ENCODE measurements at places on chromosomes 12 and 14. TPM values are rescaled to one million over a fixed set of nuclear protein-coding genes. Genes with fewer than 3 reads are reported as not detected.
A peak's percentile ranks its signal among the peaks of the same experiment; 100 is the strongest.

VDR gene
- 5.6 TPM for total RNA-seq

TPPP2 gene
- not detected for total RNA-seq

PSMC6 gene
- 153 TPM for total RNA-seq

ZFHX2 gene
- total RNA-seq, result 0.10 TPM

PTPN21 gene
- total RNA-seq, result 4.0 TPM

CNOT2 gene
- total RNA-seq, result 122 TPM

TBX3 gene
- 16.1 TPM for total RNA-seq

GYS2 gene
- total RNA-seq, result not detected

RPL36AL gene
- 358 TPM for total RNA-seq

GRCh38 chr14:55889124-55889523 lies 229.1 kb upstream of the PELI2 start:
- DNase-seq, result no peak

GRCh38 chr14:34662561-34663088 lies 32.7 kb upstream of the SNX6 start:
- DNase-seq, result no peak

GRCh38 chr14:92883066-92883465 lies 39.9 kb upstream of the CHGA start:
- DNase-seq, result no peak

DNA sequence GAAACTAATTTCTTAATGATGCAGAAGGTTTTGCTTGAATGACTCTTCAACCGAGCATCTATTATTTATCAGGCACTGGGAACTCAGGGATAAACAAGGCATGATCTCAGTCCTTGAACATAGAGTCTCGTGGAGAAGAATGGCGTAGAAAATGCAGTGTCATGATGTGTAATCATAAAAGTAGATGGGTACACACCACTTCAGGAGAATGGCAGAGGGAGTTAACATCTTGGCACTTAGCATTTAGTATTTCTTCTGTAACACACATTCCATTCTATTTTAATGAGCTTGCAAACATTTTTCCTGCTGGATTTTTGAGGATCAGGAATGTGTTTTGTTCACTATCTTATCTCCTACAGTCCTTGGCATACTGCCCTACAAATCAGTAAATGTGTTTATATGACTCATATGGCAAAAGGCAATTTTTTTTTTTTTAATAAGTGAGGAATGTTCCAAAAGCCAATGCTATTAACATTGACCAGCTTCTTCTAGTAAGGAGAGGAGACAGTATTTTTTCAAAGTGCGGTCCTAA lies 3.8 kb downstream of the TXNRD1 start:
- peak; percentile 99 for DNase-seq

- DNase-seq, result no peak
Observed at GRCh38 chr12:66661357-66661756, 17.5 kb downstream of the GRIP1 start.

GRCh38 chr14:53034688-53035230 lies 83.9 kb upstream of the FERMT2 start:
- no peak for DNase-seq

GRCh38 chr12:130644146-130644545 lies 72.0 kb downstream of the RIMBP2 start:
- no peak for DNase-seq

DNA sequence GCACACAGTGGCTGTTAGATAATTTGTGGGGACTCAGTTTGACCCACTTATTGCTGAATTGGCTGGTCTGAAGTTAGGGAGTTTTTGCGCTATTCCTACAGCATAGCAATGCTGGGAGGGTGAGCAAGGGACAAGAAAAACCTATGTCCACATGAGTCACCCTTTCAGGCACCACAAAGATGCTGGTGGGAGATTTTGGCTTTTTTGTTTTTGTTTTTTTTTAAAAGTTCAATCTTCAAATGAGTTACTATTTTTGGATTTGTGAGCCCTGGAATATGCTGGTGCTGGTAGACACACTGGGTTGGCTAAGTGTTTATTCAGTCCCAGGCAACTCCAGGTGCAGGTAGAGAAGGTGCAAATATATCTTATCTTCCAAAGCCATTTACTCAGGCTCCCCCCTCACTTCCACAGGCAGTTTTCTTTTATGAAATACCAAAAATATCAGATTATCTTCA lies 143.4 kb downstream of the BTG1 start:
- no peak for DNase-seq

- DNase-seq, result no peak
Observed at GRCh38 chr12:31020385-31021166, 53.1 kb upstream of the DDX11 start.

GRCh38 chr12:31740628-31741027 lies 11.8 kb upstream of the AMN1 start:
- no peak for DNase-seq

- DNase-seq, result no peak
Observed at GRCh38 chr12:129717438-129717837, 186.4 kb downstream of the TMEM132D start.

DNA sequence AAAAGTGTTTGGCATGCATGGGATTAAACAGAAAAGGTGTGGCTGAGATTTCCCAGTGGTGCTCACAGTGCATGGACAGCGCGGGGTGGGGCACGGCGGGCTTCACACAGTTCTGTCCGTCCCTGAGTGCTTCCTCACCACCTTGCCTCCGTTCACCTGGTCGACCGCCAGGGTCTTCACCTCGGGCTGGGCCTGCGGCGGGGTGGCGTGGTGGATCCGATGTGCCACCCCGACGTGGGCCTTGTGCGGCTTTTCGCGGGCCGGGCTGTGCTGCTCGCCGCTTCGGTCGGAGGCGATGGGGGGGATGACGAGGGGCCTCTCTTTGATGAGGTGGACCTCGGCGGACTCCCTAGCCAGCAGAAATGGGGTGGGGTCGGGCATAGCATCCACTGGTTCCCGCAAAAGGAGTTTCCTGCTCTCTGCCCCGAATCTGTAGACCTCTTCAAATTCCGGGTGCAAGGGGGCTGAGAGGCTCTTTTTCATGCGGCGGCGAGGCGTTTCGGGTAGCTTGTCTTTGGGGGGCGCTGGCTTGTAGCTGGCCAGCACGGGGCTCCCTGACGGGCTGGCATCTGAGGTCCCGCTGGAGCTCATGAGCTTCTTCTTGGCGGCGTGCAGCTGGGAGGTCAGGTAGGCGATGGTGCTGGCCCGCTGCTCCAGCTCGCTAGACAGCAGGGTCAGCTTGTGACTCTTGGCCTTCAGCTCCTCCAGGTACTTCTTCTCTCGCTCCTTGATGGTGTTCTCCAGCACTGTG lies 35.5 kb downstream of the CCDC92 start:
- DNase-seq, result no peak

DNA sequence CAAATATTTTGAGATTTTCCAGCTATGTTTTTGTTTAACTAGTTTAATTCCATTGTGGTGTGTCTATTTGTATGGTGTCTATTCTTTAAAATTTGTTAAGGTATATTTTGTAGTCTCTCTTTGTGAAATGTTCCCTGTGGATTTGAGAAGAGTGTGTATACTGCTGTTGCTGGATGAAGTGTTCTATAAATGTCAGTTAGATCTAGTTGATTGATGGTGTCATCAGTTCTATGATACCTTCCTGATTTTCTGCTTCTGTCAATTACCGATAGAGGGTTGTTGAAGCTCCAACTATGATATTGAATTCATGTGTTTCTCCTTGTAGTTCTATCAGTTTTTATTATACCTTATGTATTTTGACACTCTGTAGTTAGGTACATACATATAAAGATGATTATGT lies 53.1 kb downstream of the FUT8 start:
- DNase-seq, result no peak

DNA sequence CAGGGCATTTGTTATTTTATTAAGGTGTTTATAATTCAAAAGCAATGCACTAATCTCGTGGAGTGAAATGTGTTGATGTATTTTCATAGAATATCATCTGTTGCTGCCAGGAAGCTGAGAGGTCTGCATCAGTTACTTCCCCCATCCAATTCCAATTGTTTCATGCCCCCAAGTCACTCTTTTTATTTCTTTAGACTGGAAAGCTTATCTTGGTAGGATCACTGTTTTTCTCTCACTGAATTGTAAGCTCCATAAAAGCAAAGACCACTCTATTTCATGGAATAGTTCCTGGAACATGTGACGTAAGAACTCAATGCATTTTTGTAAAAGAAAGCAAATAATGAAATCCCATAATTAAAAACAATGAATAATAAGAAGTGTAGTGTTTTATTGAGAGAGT lies 420.2 kb downstream of the TRHDE start:
- no peak for DNase-seq

- DNase-seq, result no peak
Observed at GRCh38 chr12:49322367-49322707, 718 bp upstream of the TROAP start.

GRCh38 chr12:94649349-94650142 lies 811 bp downstream of the TMCC3 start:
- DNase-seq, result no peak

DNA sequence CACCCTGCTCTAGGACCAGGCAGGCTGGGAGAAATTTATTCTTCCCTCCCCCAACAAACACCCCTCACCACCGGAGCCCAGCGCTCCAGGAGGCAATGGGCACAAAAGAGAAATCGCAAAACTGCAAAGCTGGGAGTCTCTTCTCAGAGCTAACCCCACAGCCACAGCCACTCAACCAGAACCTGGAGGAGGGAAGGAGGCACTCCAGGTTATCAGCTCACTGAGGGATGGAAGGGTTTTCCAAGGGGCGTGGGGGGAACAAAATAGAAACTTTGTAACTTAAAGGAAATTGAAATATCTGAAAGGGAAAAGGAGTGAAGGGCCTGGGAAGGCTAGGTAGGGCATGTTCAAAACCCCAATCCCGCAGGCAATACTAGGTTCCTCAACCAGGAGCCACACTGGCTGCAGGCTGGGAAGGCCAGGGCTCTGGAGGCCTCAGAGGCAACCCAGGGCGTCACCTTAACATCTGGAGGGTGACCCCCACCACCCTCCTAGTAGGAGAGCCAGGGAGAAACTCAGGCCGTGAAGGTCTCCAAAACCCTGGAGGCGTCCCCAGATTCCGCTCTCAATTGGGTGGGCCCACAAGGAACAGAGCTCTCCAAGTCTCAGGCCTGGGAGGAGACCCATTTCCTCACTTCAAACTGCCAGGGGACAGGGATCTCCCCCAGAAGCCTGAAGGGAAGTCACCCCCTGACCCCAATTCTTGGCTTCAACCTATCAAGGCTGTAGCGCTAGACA lies 3.2 kb downstream of the KDM2B start:
- DNase-seq, result no peak

- no peak for DNase-seq
Observed at GRCh38 chr12:120962532-120963020, 15.8 kb upstream of the HNF1A start.

DNA sequence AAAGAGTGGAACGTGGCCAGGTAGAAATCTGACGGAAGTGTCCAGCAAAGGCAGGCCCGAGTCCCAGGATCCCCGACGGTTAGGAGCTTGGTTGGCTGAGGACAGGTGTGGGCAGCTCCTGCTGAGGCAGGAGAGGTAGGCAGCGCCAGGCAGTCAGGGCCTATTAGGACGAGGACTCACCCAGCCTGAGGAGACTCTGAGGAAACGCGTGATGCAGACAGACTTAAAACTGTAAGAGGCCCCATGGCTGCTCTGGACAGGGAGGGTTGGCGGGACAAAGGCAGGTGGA lies 255.7 kb upstream of the SFSWAP start:
- no peak for DNase-seq

GRCh38 chr12:106068296-106068695 lies 70.5 kb downstream of the NUAK1 start:
- DNase-seq, result no peak

- DNase-seq, result no peak
Observed at GRCh38 chr12:97046901-97047300, 139.8 kb downstream of the NEDD1 start.

- DNase-seq, result no peak
Observed at GRCh38 chr12:552466-552865, 92.7 kb downstream of the B4GALNT3 start.

GRCh38 chr12:45773747-45774146 lies 44.2 kb downstream of the ARID2 start:
- no peak for DNase-seq

GRCh38 chr14:99508896-99509629 lies 27.9 kb downstream of the CCNK start:
- no peak for DNase-seq

GRCh38 chr12:64618953-64619590 lies 8.8 kb downstream of the RASSF3 start:
- DNase-seq, result peak; percentile 27

GRCh38 chr12:121839993-121840761 lies 18.5 kb downstream of the HPD start:
- no peak for DNase-seq
